ENCODE measurements at places on chromosomes 4 and X.

DNA sequence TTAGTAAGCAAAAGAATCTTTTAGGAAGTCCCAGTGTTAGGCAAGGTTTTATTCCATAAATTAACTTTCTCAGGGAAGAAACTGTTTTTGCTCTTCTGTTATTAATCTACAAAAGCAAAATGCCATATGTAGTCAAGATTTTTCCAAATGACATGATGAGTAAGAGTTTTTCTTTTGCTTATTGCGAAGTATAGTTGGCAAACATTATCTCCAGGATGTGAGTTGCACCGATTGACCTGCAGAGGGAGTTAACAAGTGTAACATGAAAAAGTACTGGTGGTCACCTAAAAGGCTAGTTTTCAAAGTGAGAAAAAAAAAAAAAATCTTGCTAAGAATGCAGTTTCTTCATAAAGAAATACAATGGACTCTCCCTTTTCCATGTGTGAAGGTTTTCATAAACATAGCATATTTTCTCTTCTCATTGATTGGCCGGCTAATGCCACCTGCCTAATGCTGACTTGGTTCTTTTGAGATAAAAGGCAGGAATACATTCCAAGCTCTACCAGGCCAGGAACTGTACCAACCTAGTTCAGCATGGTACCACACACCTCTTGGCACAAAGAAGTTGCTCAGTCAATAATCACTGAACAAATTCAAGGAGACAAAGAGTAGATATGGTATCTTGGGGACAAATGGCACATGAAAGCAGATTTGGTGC is 100.2 kb downstream of the LNX1 start:
- no peak overlapping the region for H3K27ac ChIP-seq
- H3K4me1 ChIP-seq, result no peaks in the 10 kb centered on the region
- H3K4me3 ChIP-seq, result no peak overlapping the region
- DNase-seq, result no peak

DNA sequence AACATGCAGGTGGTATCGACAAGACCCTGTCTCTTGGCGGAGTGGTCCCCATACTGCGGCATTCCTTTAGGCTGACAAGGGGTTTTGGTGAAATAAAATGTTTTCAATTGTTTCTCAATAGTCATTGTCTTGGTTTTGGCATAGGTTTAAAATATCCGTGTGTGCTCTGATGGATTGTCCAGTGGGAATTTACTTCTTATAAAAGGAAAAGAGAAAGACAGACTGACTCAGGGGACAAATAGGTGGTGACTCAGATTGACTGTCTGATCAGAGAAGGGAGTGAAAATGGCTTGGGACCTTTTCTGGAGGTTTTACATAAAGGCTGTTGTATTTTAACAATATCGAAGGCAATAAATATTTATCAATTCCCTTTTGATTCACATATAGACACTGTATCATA is 129.8 kb downstream of the SORBS2 start:
- peaks cover 35% of the 10 kb centered on the region for H3K4me1 ChIP-seq
- no peaks in the 10 kb centered on the region for H3K36me3 ChIP-seq
- H3K27me3 ChIP-seq, result no peaks in the 10 kb centered on the region

DNA sequence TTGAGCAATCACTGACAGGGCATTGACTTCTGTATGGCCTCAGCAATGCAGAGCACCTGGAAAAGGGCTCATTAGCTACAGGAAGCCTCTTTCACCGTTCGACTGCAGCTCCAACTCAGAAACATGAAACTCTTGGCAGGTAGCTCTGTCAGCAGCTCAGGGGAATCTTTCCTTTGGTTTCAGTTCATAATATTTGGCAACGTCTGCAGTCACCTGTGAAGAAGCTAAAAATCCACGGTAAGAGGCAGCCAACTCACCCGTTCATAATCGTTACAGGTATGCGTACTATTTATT is 354.9 kb downstream of the CAMK2D start:
- DNase-seq, result no peak
- H3K27ac ChIP-seq, result no peak overlapping the region
- H3K4me3 ChIP-seq, result no peak overlapping the region
- H3K36me3 ChIP-seq, result no peaks in the 10 kb centered on the region
- H3K4me1 ChIP-seq, result no peaks in the 10 kb centered on the region
- no peaks in the 10 kb centered on the region for H3K27me3 ChIP-seq

- no peak overlapping the region for H3K4me3 ChIP-seq
- peak overlapping the region; percentile 63 for H3K27ac ChIP-seq
- no peaks in the 10 kb centered on the region for H3K27me3 ChIP-seq
- peaks cover 85% of the 10 kb centered on the region for H3K4me1 ChIP-seq
- H3K36me3 ChIP-seq, result no peaks in the 10 kb centered on the region
Observed at GRCh38 chr4:37998226-37998625, 38.0 kb downstream of the PTTG2 start.

- no peaks in the 10 kb centered on the region for H3K36me3 ChIP-seq
- no peaks in the 10 kb centered on the region for H3K4me1 ChIP-seq
- H3K4me3 ChIP-seq, result no peak overlapping the region
- no peak for DNase-seq
Observed at GRCh38 chr4:24668956-24669355, 84.6 kb upstream of the DHX15 start.

GRCh38 chr4:78217557-78217956 is 160.4 kb downstream of the FRAS1 start:
- H3K27me3 ChIP-seq, result no peaks in the 10 kb centered on the region
- H3K4me3 ChIP-seq, result no peak overlapping the region
- no peak overlapping the region for H3K27ac ChIP-seq
- H3K4me1 ChIP-seq, result no peaks in the 10 kb centered on the region
- DNase-seq, result no peak
- H3K36me3 ChIP-seq, result no peaks in the 10 kb centered on the region

- H3K27me3 ChIP-seq, result no peaks in the 10 kb centered on the region
- peak overlapping the region; percentile 46 for H3K4me3 ChIP-seq
- DNase-seq, result no peak
- H3K27ac ChIP-seq, result no peak overlapping the region
Observed at GRCh38 chrX:123185721-123186120, 1.6 kb downstream of the GRIA3 start.

GRCh38 chr4:120052856-120053255 is 13.8 kb downstream of the MAD2L1 start:
- DNase-seq, result peak; percentile 73
- H3K27ac ChIP-seq, result no peak overlapping the region
- peaks cover 4% of the 10 kb centered on the region for H3K4me1 ChIP-seq
- H3K36me3 ChIP-seq, result no peaks in the 10 kb centered on the region

GRCh38 chr4:145216535-145216934 is 36.1 kb upstream of the OTUD4 start:
- DNase-seq, result no peak
- no peaks in the 10 kb centered on the region for H3K36me3 ChIP-seq
- H3K4me3 ChIP-seq, result no peak overlapping the region
- H3K4me1 ChIP-seq, result no peaks in the 10 kb centered on the region

DNA sequence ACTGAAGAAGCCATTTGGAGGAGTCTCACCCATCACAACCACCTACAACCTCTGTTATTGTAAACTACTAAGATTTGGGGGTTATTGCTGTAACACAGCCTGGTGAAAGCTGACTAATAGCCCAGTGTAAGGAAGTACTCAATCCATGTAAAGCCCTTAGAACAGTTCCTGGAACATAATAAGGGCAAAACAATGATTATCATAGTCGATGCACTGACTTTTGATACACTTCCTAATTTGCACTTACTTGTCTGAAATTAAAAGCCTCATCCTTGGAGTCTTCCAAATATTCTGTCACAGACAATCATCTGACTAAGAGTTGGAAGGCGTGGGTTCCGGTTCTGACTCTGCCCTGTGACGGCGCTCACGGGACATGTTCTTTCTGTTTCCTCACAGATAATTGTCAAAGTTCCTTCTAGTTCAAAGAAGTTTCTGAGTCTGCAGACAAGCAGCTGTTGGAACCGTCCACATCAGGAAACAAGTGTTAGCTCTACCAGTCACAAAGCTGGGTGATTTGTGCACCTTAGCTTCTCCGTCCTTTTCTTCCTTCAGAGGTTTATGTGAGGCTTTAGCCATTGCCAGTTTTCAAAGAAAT is 33.4 kb upstream of the RASGEF1B start:
- H3K27me3 ChIP-seq, result no peaks in the 10 kb centered on the region
- no peaks in the 10 kb centered on the region for H3K36me3 ChIP-seq
- peak; percentile 86 for DNase-seq
- H3K27ac ChIP-seq, result peak overlapping the region; percentile 49
- H3K4me1 ChIP-seq, result peaks cover 6% of the 10 kb centered on the region
- H3K4me3 ChIP-seq, result no peak overlapping the region

DNA sequence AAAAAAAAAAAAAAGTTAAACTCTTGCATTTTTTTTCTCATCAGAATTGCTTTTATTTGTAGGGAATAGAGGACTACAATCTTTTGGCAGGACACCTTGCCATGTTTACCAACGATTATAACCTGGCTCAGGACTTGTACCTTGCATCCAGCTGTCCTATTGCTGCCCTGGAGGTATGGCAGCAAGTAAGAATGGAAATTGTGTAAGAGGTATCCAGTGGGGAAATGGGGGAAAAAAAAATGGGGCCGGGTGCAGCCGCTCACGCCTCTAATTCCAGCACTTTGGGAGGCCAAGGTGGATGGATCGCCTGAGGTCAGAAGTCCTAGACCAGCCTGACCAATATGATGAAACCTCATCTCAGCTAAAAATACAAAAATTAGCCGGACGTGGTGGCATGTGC is 49.8 kb downstream of the WDR19 start:
- no peaks in the 10 kb centered on the region for H3K4me1 ChIP-seq
- H3K27ac ChIP-seq, result no peak overlapping the region
- H3K27me3 ChIP-seq, result no peaks in the 10 kb centered on the region
- DNase-seq, result no peak
- no peaks in the 10 kb centered on the region for H3K36me3 ChIP-seq
- no peak overlapping the region for H3K4me3 ChIP-seq

DNA sequence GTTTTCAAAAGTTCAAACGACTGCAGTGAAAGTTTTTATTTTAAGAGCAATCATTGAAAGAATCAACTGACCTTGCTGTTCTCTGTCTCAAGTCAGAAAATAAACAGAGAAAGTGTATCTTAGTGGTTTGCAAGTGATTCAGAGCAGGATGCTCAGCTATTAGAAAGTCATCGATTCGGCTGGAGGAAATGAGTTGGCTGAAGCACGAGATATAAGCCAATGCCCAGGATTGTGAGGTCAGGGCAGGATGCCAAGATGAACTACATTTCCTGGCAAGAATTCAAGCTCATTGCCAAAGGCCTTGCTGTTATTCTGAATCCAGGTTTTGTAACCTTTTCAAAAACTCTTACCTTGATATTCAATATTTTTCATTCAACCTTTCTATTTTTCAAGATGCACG is 541.4 kb upstream of the BOD1L1 start:
- H3K27me3 ChIP-seq, result no peaks in the 10 kb centered on the region
- no peaks in the 10 kb centered on the region for H3K4me1 ChIP-seq
- H3K4me3 ChIP-seq, result no peak overlapping the region

GRCh38 chrX:136910565-136911035 is 30.1 kb upstream of the RBMX start:
- H3K36me3 ChIP-seq, result no peaks in the 10 kb centered on the region
- H3K27me3 ChIP-seq, result no peaks in the 10 kb centered on the region
- H3K4me3 ChIP-seq, result peak overlapping the region; percentile 57
- DNase-seq, result no peak

DNA sequence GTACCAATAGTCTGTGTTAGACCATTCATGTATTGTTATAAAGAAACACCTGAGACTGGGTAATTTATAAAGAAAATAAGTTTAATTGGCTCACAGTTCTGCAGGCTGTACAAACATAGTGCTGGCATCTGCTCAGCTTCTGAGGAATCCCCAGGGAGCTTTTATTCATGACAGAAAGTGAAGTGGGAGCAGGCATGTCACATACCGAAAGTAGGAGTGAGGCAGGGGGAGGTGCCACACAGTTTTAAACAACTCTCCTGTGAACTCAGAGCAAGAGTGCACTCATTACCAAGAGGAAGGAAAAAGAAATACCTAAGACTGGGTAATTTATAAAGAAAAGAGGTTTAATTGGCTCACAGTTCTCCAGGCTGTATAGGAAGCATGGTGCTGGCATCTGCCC is 591.2 kb downstream of the PPP4R3C start:
- H3K4me1 ChIP-seq, result no peaks in the 10 kb centered on the region
- H3K36me3 ChIP-seq, result no peaks in the 10 kb centered on the region
- DNase-seq, result no peak

GRCh38 chr4:14340321-14340720 is 662.0 kb upstream of the CPEB2 start:
- H3K27me3 ChIP-seq, result no peaks in the 10 kb centered on the region
- no peak overlapping the region for H3K27ac ChIP-seq
- no peak overlapping the region for H3K4me3 ChIP-seq
- H3K36me3 ChIP-seq, result no peaks in the 10 kb centered on the region

DNA sequence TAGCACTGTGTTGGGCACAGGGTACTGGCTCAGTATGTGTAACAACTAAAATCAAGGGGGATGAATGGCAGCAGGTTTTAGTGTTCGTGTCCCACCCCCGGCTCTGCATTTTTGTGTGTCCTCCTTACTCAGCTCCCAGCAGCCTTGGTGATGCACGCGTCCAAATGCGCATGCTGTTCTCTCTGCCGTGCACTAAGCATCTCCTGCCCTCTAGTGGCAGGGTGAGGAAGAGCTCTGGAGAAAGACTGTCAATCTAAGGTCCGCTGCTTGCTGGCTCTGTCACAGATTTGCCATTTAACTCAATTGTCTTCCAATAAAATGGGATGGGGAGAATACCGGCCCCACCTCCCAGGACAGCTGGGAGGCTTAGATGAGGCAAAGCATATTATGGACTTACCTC is 61.4 kb downstream of the WFS1 start:
- no peaks in the 10 kb centered on the region for H3K4me1 ChIP-seq
- no peak overlapping the region for H3K27ac ChIP-seq
- DNase-seq, result no peak
- no peak overlapping the region for H3K4me3 ChIP-seq
- H3K36me3 ChIP-seq, result no peaks in the 10 kb centered on the region

- H3K27me3 ChIP-seq, result no peaks in the 10 kb centered on the region
- no peaks in the 10 kb centered on the region for H3K36me3 ChIP-seq
- H3K27ac ChIP-seq, result no peak overlapping the region
- H3K4me1 ChIP-seq, result no peaks in the 10 kb centered on the region
- no peak for DNase-seq
- H3K4me3 ChIP-seq, result no peak overlapping the region
Observed at GRCh38 chrX:51487960-51488267, 8.5 kb downstream of the NUDT11 start.

- H3K4me3 ChIP-seq, result no peak overlapping the region
- no peak for DNase-seq
- no peaks in the 10 kb centered on the region for H3K27me3 ChIP-seq
- no peaks in the 10 kb centered on the region for H3K4me1 ChIP-seq
- no peak overlapping the region for H3K27ac ChIP-seq
Observed at GRCh38 chrX:41785685-41786084, 61.7 kb downstream of the GPR82 start.

DNA sequence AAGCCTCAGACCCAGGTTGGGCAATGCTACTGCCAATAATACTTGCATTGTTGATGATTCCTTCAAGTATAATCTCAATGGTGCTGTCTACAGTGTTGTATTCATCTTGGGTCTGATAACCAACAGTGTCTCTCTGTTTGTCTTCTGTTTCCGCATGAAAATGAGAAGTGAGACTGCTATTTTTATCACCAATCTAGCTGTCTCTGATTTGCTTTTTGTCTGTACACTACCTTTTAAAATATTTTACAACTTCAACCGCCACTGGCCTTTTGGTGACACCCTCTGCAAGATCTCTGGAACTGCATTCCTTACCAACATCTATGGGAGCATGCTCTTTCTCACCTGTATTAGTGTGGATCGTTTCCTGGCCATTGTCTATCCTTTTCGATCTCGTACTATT is 7.4 kb downstream of the LPAR4 start:
- H3K36me3 ChIP-seq, result no peaks in the 10 kb centered on the region
- H3K27me3 ChIP-seq, result no peaks in the 10 kb centered on the region
- DNase-seq, result no peak
- no peaks in the 10 kb centered on the region for H3K4me1 ChIP-seq

GRCh38 chrX:75278991-75279390 is 5.1 kb downstream of the UPRT start:
- no peak overlapping the region for H3K4me3 ChIP-seq
- H3K27ac ChIP-seq, result no peak overlapping the region
- H3K36me3 ChIP-seq, result no peaks in the 10 kb centered on the region
- no peaks in the 10 kb centered on the region for H3K27me3 ChIP-seq

All from sigmoid colon (tissue), 7 donors.